Smooth muscle cell of bladder (primary cell): ENCODE measurements at places on chromosomes 3 and 15. TPM values are rescaled to one million over a fixed set of nuclear protein-coding genes. Genes with fewer than 3 reads are reported as not detected.

Gene DNAH12
- under 0.01 and 0.18 TPM in 2 replicates for total RNA-seq

Gene RPL15
- total RNA-seq, result 2,102 and 2,172 TPM in 2 replicates

Gene RASGRP1
- total RNA-seq, result 0.37 and 0.43 TPM in 2 replicates

Gene SNTN
- total RNA-seq, result not detected in 2 replicates

Gene NR2E3
- total RNA-seq, result 0.14 and 0.18 TPM in 2 replicates

Gene MNS1
- total RNA-seq, result 0.65 and 1.1 TPM in 2 replicates
